ENCODE measurements at places on chromosomes 3 and 15.

- DNase-seq = no peak
Measured at GRCh38 chr3:40516201-40516600, 8.6 kb upstream of the ZNF621 start.

DNA sequence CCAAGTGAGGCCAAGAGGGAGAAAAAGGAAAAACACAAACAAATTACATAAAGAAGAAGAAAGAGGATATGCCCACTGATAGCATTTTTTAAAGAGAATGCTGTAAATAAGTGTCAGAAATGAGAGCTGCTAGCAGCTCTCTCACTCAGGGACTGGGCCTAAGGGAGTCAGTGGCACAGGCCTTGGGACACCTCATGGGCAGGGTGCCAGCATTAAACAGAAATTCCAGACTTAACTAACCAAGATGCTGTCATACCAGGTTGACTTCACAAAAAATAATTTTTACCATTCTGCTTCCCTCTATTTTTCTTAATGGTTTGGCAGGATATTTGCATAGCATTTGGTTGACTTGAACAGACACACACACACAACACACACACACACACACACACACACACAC lies 92.3 kb upstream of the ADAMTSL3 start:
- DNase-seq = no peak

DNA sequence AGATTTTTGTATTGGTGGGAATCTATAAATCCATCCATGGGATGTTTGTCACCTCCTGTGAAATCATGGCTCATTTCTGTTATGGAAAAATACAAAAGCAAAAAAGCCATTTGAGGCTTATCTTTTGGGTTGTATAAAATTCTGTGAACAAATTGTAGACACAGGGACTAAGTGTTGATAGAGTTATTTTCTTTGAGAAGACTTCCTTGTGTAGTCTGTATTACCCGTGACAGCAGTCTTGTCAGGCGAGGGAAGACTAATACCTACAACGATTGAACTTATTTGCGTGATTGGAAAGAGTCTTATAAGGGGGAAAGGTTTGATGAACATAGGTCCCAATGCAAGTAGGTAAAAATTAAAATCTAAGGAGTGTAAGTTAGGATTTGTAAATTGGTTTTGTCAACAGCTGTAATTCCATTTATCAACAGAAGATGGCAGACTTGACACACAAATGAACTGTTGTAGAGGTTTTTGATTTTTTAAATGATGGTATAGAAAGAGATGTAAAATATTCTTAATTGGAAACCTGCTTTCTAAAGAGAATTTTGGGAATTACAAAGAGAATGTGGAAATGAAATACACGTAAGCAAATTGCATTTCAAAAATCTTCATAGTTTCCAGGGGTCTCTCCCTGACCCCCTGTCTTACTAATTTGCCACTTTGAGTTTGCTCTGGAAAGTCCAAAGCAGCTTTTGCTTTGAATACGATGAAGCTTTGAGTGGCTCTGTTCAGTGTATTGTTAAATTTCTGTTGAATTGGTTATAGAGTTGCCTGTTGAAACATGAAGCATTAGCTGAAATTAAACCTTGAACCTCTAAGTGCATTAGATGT lies 33.2 kb downstream of the SLC25A26 start:
- no peak for DNase-seq

DNA sequence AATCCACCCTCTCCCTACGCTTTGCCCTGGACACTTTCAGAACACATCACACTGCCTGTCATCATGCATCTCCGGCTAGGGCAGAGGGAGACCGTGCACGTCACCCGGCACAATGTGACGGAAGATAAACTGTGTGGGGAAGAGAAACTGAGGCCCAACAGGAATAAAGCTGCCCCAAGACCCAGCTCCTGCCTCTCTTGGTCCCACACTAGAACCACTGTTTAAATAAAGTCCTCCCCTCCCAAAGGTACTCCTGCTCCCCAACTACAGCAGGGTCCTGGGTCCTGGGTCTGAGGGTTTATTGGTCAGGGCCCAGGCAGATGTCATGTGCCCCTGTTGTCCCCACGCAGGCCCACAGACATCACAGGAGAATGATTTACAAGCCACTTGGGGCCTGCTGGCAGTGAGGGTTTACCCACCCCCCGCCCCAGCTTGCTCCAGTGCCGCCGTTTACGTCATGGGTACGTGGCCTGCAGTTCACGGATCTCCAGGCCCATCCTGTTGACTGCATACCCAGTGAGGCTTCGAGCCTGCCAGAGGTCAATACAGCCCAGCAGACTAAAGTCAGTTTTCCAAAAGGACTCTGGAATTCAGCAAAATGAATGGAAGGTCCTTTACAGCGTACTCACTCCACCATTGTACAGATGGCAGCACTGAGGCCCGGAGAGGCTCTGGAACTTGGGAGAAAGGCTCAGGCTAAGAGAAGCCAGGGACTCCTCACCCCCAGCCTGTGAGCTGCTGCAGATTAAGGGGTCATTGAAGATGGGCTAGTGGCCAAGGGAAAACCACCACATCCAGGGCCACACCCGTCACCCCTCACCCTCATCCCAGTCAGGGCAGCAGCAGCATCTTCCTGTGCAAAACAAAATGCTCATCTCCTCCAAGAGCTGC lies 23.2 kb downstream of the ALS2CL start:
- DNase-seq = no peak

GRCh38 chr15:68207176-68207935 lies 2.2 kb upstream of the CALML4 start:
- no peak for DNase-seq

DNA sequence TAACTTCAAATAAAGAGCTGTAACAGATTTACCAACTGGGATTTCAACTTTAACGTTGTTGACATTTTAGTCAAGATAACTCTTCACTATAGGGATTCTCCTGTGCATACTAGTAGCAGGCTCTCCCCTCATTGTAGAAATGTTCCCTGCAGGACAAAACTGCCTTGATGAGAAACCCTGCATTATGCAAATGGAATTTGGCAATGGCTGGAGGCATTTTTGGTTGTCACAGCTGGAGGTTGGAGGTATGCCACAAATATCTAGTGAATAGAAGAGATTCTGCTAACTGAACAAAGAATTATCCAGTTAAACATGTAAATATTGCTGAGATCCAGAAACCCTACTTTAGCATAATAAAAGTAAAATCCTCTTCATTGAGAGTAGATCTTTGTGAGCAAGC lies 928.8 kb upstream of the ALCAM start:
- DNase-seq = peak; percentile 1

- DNase-seq = no peak
Measured at GRCh38 chr15:28915041-28915810, 29.5 kb downstream of the APBA2 start.

DNA sequence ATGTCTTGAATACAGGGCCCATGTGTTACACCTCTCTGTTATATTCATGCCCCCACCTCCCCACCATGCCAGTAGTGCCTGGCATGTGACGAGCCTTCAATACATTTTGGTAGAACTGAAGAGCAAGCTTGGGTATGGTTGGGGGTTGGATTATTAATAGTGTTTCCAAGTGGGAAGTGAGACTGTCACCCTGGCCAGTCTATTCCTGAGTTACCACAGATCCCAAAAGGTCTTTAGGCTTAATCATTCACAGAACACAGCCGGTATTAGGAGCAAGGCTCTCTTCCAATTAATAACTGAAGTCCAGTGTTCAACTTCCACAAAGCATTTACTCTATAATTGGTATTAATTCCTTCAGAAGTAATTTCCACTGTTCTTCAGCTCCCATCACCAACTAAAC lies 231.9 kb upstream of the LRTM1 start:
- no peak for DNase-seq

DNA sequence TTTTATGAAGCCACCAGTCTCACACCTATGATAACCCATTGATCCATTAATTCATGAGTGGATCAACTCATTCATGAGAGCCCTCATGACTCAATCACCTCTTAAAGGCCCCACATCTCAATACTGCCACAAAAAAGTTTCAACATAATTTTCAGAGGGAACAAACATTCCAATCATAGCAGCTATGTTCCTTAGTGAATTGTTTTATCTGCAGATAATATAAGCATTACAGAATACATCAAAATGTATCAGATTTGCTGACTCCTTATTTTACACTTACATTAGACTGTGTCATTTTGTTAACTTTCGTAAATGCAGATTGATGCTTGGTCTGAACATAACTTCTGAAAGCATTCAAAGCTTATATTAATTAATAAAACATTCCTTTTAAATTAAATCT lies 155.3 kb upstream of the MBNL1 start:
- no peak for DNase-seq

- DNase-seq = no peak
Measured at GRCh38 chr15:87850916-87851315, 405.6 kb downstream of the NTRK3 start.

DNA sequence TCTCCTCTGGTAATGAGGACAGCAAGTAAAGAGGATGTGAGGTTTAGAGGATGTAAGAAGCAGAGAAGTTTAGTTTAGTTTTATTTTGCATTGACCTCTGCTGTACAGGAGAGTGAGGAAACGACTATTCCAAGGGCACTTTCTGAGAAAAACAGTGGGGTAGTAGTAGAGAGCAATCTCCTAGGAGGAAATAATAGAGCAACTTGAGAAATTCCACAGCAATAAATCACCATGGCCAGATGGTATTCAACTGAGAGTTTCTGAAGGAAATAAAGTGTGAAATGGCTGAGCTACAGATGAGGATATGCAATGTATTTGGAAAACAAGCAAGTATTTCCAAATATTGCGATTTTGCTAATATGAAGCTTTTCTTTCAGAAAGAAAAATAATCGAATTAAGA lies 118.9 kb downstream of the DPH6 start:
- peak; percentile 26 for DNase-seq

DNA sequence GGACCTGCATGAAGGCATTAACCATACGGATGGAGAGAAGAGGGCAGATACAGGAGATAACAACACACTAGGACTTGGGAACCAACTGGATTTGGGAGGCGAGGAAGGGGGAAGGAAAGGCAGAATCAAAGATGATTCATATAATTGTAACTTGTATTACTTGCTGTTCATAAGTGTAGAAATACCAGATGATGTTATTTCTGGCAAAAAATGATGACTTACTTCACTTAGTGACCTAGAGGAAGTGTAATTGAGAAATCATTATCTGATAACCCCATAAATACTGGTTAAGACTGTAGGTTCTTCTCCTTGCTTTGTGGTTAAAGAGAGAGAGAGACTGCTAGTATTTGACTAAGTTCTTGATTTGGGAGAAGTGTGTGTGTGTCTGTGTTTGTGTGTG lies 50.5 kb upstream of the GK5 start:
- DNase-seq = peak; percentile 49

GRCh38 chr15:37009288-37009687 lies 91.1 kb downstream of the MEIS2 start:
- no peak for DNase-seq

- no peak for DNase-seq
Measured at GRCh38 chr3:69144631-69145245, 22.3 kb upstream of the LMOD3 start.

- DNase-seq = no peak
Measured at GRCh38 chr3:51163051-51163450, 222.0 kb upstream of the MANF start.

DNA sequence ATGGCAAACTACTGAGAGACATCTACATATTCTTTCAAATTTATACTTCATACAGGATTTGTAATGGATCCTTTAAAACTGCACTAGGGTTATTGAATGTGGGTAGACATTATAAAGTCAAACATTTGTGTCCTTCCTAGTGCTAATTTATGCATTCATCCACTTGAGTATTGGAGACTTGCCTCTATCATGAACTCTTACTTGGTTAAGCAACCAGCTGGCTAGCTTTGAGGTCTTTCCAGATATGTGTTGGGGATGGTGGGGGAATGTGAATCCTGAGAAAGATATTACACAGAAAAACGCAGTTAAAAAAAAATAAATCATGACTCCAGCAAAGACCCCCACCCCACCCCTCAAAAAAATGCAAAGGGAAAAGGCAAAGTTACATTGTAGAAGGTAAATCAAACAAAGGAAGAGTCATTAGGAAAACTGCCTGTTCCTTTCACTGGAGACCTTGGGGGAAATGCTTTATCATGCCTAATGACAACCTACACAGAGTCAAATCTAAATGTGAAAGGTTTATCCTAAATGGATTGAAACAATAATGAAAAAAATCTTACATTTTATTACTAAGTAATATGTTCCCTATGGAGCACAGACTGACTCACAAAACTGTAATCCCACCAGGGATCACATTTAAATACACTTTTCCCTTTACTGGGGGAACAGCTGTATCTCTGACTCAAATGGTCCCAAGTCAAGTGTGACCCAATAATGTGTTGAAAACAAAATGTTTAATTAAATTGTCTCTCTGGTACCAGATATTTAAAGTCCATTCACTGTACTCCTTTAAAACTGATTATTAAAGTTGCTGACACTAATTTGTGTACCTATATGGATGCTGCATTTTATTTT lies 522.3 kb downstream of the ROBO1 start:
- no peak for DNase-seq

- no peak for DNase-seq
Measured at GRCh38 chr15:40088929-40089755, 19.5 kb downstream of the BMF start.

GRCh38 chr15:98876451-98877369 lies 130.9 kb downstream of the PGPEP1L start:
- no peak for DNase-seq

DNA sequence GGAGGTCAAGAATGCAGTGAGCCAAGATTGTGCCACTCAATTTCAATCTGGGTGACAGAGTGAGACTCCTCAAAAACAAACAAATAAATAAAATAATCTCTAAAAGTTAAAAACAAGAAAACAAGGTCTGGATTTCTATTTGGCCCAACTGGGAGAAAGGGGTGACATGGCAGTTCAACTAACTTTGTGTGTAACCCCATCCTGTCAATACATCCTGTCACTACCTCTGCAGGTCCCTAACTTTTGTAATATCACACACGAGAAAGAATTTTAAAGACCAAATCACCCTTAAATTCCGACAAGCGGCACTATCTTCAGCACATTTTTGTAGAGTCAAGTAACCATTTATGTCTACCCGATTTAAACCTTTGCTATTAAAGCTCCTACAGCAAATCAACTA lies 10.2 kb downstream of the SLTM start:
- no peak for DNase-seq

GRCh38 chr3:44955917-44956316 lies 20.1 kb downstream of the ZDHHC3 start:
- no peak for DNase-seq

GRCh38 chr3:183892610-183893214 lies 8.0 kb upstream of the PARL start:
- DNase-seq = no peak

DNA sequence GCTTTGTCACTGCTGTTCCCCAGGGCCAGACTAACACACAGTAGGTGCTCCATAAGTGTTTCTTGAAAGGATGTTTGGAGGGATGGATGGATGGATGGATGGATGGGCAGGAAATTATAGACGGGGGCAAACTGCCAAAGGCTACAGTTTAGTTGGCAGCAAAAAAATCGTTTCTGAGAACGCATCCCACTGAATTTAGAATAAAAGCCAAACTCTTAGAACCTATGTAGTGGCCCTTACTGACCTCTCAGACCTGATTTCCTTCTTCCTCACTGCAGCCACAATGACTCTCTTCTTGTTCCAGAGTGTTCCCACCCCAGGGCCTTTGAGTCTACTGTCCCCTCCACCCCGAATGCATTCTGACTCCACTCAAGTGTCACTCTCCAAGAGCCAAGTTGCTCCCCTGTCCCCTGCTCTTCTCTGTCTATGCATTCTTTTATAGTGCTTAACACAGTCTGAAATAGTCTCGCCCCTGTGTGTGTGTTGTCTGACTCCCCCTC lies 5.2 kb upstream of the GATA2 start:
- DNase-seq = no peak
